ENCODE measurements at places on chromosomes 11 and 22. TPM values are rescaled to one million over a fixed set of nuclear protein-coding genes. Genes with fewer than 3 reads are reported as not detected.

DNA sequence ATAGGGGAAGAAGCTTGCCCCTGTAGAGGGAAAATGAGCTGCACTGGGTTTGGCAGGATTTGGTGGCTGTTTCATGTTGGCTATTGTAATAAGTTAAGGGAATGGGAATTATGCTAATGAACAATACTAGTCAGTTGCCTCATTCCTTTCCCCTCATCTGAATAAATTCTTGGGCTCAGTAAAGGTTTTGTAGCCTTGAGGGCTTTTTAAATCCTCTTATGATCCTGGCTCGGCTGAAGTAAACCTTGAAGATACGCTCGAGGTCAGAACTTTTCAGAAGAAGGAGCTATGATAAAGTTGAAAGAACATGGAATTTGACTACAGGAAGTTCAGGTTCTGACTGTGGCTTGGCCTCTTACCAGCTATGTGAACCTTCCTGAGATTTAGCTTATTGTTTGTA is 448.7 kb downstream of the RAB38 start:
- no peak for DNase-seq

GRCh38 chr22:31248138-31248745 is 36.1 kb downstream of the LIMK2 start:
- peak; percentile 92 for DNase-seq

- DNase-seq: peak; percentile 18
Measured at GRCh38 chr11:11946180-11946579, 62.2 kb downstream of the DKK3 start.

GRCh38 chr11:44716256-44716655 is 10.5 kb upstream of the TSPAN18 start:
- no peak for DNase-seq

DNA sequence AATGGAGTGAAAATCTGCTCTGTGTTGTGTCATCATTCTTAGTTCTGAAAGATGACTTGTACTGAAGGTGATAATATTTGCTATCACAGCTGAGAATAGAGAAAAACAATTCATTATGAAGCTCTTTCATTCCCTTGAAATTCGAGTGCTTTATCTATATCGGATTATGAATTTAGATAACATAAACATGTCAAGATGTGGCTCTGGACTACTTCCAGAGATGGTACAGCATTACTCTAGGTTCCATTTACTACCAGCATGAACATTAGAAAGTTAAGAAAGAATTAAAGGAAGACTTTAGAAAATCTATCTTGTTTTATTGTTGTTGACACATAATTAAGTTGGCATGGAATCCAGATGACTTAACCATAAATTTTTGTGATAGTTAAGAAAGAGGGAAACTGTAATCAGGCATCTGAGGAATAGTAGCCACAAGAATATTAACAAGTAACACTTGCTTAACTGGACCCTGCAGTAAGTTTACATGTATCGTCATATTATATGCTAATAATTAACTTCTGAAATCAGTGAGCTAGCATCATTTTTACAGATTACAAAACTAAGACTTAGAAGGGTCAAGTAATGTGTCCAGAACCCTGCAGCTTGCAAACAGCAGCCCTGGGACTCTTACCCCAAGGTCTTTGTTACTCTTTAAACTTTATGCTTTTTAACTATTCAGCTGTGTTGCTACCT is 182.6 kb downstream of the DDX10 start:
- no peak for DNase-seq

GRCh38 chr11:131934006-131934405 is 563.6 kb downstream of the NTM start:
- no peak for DNase-seq

GRCh38 chr11:114285599-114285998 is 10.6 kb upstream of the NNMT start:
- peak; percentile 55 for DNase-seq

DNA sequence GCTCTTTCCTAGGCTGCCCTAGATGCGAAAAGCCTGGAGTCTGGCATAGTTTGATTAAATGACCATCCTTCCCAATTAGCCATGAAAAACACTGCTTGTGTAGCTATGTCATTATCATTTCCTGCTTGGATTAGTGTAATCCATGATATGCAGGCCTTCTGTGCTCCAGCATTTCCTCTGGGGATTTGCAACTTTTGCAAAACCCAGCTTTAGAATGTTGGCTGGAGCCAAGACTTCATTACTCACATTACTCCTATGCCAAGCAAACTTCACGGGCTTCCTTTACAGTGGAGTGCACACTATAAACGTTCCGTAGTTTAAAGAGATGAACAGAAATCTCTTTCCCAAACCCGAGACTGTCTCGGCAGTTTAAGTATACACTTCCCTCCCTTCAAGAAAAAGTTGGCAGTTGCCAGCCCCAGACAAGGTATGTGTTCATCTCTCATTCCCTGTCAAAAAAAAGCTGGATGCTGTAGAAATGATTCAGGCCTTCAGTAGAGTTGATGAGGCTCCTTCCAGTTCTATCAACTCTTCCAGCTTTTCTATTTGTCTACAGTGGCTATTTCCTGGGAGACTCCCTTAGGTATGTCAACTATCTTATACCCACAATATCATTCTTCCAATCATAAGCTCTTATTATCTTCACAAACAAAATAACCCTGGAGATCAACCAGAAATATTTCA is 180.0 kb downstream of the MAML2 start:
- peak; percentile 88 for DNase-seq

DNA sequence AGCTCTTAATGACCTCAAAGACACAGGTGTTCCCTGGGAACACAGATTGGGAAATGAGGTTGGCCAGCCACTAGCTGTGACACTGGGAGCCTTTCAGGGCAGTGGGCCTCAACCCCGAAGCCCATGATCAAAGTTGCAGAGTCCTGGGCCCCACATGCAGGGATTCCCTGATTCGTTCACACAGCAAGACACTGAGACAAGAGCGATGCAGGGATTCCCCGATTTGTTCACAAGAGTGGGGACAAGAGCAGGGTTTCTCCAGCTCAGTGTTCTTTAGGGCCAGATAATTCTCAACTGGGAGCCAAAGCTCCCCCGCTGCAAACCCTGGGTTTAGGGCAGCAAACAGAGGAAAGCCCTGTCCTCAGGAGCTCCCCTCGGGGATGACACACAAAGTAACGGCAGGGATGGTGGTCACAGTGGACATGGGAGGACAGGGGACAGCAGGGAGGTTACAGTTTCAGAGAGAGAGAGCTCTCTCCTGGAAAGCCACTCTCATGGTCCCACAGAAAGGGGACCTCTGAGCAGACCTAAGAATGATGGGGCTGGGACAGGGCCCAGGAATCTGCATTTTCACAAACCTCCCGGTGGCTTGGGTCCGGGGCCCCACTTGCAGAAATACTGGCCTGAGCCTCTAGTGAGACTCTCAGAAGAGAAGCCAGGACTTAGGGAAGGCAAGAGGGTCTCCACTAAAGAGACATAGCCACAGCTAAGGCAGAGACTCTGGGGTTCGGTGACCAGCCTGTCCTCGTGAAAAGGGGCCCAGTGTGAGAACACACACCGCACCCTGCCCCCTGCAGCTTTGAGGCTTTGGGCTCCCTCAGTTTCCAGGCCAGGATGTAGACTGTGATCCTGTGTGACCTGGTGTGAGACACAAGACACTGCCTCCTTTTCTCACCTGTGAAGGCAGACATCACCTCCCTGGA is 7.4 kb upstream of the GNAZ start:
- no peak for DNase-seq

GRCh38 chr11:44139565-44140330 is 44.3 kb downstream of the EXT2 start:
- DNase-seq: no peak

- no peak for DNase-seq
Measured at GRCh38 chr22:43562843-43563242, 151.0 kb downstream of the MPPED1 start.

- no peak for DNase-seq
Measured at GRCh38 chr11:9076661-9077060, 14.7 kb downstream of the SCUBE2 start.

- DNase-seq: no peak
Measured at GRCh38 chr22:50416996-50417395, 57.8 kb downstream of the SBF1 start.

GRCh38 chr11:133386262-133386661 is 146.0 kb downstream of the OPCML start:
- DNase-seq: no peak

DNA sequence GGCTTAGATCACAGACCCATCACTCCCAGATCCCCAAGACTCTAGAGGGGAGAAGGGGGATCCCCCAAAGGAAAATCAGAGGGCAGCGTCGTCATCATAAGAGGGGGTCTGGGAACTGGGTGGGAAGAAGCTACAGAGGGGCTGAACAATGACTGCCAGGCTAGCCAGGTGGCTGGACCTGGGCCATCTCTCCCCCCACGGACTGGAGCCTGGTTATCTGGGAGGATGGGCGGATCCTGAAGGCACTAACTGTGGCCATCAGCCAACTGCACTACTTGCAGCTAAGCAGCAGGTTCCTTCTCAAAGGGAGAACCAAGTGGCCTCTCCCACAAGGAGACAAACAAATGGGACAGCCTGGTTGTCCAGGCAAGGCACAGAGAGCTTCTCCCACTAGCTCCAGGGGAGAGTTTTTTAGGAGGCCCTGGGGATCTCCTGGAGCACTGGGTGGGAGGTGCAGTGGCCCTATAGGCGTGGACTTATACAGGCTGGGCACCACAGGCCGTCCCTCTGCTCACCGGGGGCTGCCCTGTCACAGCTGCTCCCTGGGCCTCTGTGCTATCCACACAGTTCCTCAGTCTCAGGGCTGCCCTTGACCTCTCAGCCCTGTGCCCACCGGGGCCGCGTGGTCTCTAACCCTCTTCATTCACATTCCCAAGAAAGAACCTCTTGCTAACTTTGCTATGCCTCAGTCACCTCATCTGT is 15.4 kb downstream of the P2RY6 start:
- no peak for DNase-seq

DNA sequence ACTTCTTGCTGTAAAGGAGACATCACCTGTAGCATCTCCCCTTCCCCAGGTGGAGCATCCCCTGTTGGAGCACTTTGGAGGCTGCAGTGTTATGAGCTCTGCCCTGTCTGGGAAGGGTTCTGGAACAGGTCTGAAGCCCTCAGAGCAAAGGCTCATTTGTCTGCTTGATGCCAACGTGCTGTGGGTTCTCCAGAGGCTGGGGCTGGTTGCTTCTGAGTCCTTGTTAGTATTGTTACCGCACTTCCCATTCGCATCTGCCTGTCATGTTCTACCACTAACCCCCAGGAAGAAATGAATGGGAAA is 73.1 kb downstream of the PACS1 start:
- DNase-seq: no peak

- peak; percentile 29 for DNase-seq
Measured at GRCh38 chr11:121559606-121560200, 106.9 kb upstream of the SORL1-AS1 start.

- DNase-seq: peak; percentile 47
Measured at GRCh38 chr22:32846780-32847491, 45.4 kb downstream of the TIMP3 start.

DNA sequence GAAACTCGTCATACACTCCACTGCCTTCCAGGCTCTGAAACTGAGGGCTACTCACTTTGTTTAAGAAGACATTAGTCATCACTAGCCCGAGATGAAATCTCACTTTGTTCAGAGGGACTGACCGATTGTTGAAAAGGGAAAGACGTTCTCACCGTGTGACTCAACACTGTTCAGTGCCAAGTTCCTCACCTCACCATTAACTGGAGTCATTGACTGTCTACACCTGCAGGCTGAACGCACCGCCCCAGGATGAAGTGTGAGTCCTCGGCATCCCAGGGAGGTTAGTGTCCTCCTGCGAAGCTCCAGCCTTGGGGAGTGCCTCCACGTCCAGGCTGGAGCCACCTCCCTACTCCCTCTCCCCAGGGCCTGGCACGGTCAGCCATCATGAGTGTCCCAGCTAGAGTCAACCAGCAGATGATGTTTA is 30.4 kb downstream of the FADD start:
- DNase-seq: peak; percentile 15

- DNase-seq: no peak
Measured at GRCh38 chr11:88266157-88266556, 71.4 kb downstream of the CTSC start.

- DNase-seq: no peak
Measured at GRCh38 chr11:8276528-8276927, 12.8 kb upstream of the LMO1 start.

DNA sequence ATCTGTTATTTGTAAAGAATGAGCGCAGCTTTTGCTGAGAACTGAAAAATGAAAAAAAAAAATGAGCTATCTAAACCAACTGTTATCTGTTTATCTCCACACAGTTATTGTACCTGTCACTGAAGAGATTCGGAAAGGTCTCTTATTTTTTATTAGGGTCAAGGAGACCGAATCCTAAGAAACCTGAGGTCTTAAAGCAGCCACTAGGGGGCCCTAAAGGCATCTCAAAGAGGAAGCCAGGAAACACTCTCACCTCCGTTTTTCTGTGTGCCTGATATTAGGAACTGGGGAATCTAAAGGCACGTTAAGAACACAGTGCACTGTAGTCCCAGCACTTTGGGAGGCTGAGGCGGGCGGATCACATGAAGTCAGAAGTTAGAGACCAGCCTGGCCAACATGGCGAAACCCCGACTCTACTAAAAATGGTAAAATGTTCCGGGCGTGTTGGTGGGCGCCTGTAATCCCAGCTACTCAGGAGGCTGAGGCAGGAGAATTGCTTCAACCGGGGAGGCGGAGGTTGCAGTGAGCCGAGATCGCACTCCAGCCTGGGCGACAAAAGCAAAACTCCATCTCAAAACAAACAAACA is 3.5 kb upstream of the LARGE1 start:
- DNase-seq: peak; percentile 63

GRCh38 chr22:47315862-47316419 is 553.5 kb downstream of the TBC1D22A start:
- no peak for DNase-seq

DNA sequence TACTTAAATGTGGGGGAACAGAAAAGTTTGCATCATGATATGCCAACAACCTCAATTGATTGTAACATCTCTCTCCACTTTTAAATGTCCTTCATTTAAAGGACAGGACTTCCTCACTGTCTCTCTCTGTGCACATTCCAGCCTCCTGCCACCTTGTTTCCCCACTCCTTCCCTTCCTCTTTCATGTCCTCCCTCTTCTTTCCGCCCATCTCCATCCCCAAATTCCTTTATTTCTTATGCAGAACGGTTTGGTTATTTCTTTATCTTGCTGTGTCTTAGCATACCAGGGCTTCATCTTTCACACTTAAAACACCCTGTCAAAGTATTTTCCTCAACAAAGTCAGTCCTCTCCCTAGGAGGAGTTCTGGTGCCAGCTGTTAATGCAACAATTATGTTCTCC is 293.8 kb downstream of the NXPE2 start:
- no peak for DNase-seq

DNA sequence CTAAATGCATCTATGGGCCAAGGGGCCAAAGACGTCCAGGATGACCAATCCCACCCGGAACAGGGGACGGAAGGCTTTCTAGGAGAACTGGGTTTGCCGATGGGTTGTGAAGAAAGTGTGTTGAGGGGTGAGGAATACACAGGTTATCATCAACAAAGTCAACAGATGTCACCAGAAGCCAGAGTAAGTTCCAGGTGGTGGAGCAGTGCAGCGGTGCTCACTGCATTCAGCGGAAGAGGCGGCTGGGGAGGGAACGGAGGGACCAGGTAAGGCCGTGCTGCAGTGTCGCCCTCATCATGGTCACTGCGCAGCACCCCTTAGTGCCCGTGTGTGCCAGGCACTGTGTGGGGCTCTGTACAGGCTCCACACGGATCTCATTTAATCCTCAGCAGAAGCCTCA is 176.0 kb downstream of the EFCAB6 start:
- DNase-seq: no peak

The OVOL1 gene
- not detected for polyA plus RNA-seq

The KRTAP5-9 gene
- not detected for polyA plus RNA-seq

The SCGB1D2 gene
- not detected for polyA plus RNA-seq

The CTSW gene
- polyA plus RNA-seq: 2.9 TPM

The SYT8 gene
- polyA plus RNA-seq: 0.68 TPM

The SLC39A13 gene
- polyA plus RNA-seq: 31.0 TPM

The IGSF22 gene
- 6.8 TPM for polyA plus RNA-seq

The C2CD2L gene
- 6.4 TPM for polyA plus RNA-seq

The YPEL1 gene
- polyA plus RNA-seq: 21.6 TPM

The DUSP18 gene
- 4.6 TPM for polyA plus RNA-seq

The FAM180B gene
- 1.2 TPM for polyA plus RNA-seq

The KDM4D gene
- 1.3 TPM for polyA plus RNA-seq
